ENCODE measurements at places on chromosomes 1 and 21.

- no peak for DNase-seq
Observed at GRCh38 chr1:34711485-34711884, 43.4 kb upstream of the GJB5 start.

DNA sequence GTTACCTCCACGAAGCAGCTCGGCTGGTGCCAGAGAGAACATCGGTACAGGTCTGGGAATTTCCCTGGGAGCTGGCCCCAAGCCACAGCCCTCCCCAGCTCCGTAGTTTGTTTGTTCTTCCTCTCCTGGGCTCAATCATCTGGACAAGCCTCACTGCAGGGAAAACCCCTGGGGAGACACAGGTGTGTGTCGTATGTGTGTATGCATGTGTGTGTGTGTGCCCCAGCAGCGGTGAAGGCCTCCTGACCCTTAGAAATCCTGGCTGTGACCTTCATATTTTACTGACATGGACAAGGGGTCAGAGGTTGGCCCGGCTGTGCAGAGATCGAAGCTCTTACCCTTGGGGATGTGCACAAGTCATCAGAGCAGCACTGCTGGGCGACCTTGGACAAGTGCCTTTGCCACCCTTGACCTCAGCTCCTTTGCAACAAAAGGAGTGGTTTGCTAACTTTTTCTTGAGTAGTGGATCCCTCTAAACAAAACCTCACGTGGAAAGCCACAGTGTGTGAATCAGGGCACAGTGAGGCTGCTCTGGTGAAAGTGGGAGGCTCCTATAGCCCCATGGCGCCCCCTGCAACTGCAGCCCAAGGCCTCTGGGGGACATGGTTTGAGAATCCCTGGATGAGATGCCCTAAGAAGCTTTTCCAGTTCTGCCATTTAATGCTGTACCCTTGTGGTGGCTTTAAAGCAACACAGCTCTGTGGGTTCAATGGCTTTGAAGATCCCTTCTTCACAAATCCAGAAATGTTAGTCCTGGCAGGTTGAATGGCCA lies 12.3 kb upstream of the IL22RA1 start:
- no peak for DNase-seq

GRCh38 chr1:232409584-232409983 lies 220.3 kb downstream of the SIPA1L2 start:
- no peak for DNase-seq

DNA sequence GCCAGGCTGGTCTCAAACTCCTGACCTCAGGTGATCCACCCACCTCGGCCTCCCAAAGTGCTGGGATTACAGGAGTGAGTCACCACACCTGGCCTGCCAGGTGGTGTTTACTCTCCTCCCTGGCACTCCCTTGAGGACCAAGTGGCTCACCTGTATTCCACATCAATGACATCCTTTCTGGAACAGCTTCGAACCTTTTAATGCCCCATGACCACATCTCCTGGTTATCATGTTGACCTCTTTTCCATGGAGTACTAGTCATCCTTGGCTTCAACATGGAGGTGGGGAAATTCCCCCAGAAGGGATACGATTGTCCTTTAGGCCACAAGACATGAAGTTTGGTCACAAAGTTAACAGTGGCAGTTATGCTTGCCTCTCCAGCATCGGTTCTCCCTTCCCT lies 66.9 kb downstream of the CDC7 start:
- no peak for DNase-seq

- no peak for DNase-seq
Observed at GRCh38 chr21:46157987-46158451, 2.6 kb upstream of the FTCD start.

- DNase-seq = no peak
Observed at GRCh38 chr1:197695961-197696360, 79.3 kb downstream of the DENND1B start.

DNA sequence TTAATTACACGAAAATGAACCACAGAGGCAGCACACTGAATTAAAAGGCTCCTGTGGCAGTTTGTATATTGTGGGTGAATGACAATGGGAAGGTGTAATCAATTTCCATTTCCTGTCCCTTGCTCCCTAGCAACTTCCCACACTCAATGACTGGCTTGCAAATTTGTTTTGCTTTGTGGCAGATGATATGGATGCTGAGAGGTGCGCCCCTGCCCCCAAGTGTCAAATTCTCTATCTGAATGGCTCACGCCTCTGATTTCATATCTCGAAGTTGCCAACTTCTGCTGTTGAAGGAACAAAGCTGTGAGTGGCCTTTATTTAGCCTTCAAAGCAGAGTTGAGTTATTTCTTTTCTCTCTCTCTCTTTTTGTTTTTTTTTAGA lies 86.0 kb downstream of the FOXD2 start:
- no peak for DNase-seq

GRCh38 chr1:27960762-27961645 lies 1.2 kb downstream of the XKR8 start:
- DNase-seq = no peak

GRCh38 chr1:183218971-183219615 lies 33.0 kb downstream of the LAMC2 start:
- no peak for DNase-seq

DNA sequence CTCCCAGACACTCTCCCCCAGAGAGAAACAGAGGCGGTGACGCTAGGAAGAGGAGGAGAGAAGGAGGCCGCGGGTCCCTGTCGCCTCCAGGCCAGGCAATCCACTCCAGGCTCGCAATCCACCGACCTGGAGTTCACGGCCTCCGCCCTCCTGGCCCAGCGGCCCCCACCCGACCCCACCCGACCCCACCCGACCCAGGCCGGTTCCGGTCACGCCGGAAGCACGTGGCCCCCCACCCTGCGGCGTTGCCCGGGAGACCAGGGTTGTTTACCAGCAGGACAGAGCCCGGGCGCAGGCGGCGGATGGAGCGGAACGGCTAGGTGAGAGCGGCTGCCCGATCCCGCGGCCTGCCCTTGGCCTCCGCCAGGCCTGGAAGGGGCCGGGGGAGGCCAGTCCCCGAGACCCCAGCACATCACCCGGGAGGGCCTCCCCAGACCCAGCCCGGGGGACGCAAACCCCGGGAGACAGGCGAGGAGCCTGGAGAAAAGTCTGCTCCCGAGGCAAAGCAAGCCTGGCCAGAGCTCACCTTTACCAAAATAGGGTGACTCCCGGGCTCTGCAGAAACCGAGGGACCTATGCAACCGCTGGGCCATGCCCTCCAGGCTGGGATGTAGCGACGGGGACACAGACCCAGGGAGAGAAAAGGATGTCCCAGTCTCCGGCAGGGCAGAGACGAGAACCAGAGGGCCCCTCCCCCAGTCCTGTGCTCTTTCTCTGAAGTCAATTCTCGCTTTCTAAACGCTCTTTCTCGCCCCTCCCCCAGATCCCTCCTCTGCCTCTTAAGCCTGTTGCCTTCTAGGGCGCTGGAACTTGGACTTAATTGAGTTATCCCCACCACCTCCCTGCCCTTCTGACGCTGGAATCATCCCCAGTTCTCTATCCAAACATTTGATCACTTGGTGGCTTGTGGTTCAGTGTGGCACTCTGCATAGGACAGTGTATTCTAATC lies at the start of the genes PLA2G2C and UBXN10:
PLA2G2C (minus strand) TSS at position 685 of the 949 bp plus-strand sequence. CDS start 9,155 bp downstream, outside the sequence.
UBXN10 (plus strand) TSS at position 263 of the 949 bp plus-strand sequence. CDS start 4,466 bp downstream, outside the sequence.
- DNase-seq = no peak

- DNase-seq = peak; percentile 35
Observed at GRCh38 chr1:173191011-173191705, 16.0 kb downstream of the TNFSF4 start.

GRCh38 chr1:235136111-235136510 lies 7.5 kb upstream of the TOMM20 start:
- DNase-seq = no peak

GRCh38 chr1:106907795-106908194 lies 148.7 kb upstream of the PRMT6 start:
- no peak for DNase-seq

DNA sequence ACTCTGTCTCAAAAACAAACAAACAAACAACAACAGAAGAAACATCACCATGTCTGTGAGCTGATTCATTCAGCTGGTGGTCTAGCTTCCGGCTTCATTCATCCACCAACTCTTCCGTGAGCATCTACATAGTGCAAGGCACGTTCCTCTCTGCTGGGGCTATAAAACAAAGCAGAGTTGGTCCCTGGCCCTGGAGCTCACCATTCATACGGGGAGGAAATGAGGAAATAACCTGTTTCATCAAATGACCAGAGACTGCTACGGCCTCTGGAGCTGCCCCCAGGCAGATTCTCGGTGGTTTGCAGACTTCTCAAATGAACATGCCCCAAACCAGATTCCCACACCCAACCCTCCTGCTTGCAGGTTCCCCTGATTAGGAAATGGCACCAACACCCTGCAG lies 41.0 kb upstream of the ID3 start:
- no peak for DNase-seq

- no peak for DNase-seq
Observed at GRCh38 chr1:91777196-91777595, 108.8 kb downstream of the TGFBR3 start.

GRCh38 chr21:29189353-29189752 lies 58.9 kb downstream of the MAP3K7CL start:
- no peak for DNase-seq

DNA sequence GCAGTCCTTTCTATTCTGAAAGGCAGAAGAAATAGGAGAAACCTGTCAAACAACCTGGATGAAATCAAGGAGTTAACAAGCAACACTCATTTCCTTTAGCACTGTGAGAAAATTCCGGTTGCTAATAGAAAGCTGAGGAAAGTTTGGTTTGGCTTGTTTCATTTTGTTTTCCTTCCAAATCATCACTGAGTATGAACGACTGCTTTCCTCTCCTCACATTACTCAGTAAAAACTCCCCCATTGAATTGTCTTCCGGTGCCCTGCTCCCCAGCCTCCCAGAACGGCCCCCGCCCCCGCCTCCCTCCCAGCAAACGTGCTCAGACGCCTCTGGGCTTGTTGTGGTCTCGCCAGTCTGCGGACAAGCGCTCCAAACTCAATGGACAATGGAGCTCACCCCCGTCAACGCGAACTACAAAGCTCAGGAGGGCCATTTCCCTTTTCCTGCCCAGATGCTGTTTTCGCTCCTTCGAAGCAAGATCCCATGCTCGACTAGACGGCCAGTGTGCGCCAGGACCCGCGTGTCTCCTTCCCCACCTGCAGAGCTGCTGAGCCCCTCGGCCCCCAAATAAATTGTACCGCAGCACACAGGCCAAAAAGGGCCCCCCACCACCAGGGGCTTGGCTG lies 747 bp downstream of the STX6 start:
- peak; percentile 36 for DNase-seq

GRCh38 chr21:46603228-46603627 lies 1.7 kb downstream of the S100B start:
- no peak for DNase-seq

- DNase-seq = peak; percentile 52
Observed at GRCh38 chr1:12456979-12457378, 161.0 kb downstream of the DHRS3 start.

DNA sequence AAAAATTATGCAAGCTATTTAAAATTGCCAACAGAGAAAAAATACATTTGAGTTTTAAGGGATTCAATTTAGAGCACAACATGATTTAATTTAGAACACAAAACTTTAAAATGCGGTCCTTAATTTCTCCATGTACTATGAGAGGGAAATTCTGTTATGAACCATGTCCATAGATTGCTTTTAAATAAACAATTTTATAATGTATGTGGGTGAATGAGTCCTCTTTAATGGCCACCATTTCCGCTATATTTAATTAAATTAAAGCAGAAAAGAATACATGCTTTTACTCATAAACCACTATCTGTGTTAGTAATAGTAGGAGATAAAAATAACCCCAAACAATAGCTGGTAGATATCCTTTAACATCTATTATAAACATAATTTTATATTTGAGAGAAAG lies 914.6 kb downstream of the LTN1 start:
- no peak for DNase-seq

DNA sequence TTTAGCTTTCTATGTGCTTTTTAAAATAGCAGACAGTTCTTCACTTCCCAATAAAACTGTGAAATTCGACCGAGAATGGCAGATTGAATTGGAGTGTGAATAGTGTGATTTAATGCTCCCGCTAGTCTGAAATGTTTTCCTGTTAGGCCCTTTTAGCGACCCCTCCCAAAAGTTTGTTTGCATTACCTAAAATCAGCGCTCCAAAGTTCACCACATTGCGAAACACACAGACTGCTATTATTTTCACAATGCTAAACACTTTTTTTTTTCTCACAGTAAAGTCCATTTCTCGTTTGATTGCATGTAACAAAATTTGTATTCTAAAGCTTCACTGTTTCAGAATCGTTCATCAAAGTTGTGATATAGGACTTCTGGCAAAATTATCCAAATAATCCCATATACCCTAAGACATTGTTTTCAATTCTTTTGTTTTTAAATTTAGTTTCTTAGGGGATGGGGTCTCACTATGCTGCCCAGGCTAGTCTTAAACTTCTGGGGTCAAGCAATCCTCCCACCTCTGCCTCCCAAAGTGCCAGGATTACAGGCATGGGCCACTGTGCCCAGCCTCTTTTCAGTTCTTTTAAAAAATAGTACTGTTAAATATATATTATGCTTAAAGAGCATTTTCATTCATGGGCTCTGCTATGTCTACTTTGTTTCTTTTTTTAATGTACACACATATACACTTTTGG lies 76.5 kb upstream of the USH2A start:
- no peak for DNase-seq

- DNase-seq = no peak
Observed at GRCh38 chr1:26996024-26996423, 2.5 kb downstream of the TRNP1 start.

DNA sequence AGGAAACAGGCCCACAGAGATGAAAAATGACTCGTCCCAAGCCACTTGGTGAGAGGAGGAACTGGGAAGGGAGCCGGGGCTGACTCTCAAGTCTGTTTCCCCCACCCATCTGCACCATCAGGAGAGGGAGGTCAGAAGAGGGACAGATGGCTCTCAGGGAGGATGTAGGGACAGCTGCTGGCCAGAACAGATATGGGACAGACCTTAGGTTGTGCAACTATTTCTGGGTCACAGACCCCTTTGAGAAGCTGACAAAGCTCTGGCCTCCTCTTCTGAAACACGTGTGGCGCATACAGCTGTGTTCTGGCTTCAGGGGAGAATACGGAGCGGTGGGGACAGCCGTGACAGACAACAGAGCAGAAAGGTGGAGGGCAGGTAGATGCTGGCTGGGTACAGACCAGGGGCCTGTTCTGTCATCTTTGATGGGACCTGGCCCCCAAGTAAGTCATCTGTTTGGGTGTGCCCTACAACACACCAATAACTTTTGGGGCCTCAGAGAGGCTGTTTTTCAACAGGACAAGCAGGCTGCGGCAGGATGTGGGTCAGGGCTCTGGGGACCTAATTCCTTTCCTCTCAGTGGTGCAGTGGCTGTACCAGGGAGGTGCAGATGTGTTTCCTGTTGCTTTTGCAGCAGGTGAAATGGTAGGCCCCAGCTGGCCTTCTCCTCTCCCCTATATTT lies 7.3 kb downstream of the SH3BGRL3 start:
- DNase-seq = peak; percentile 51
